Activated CD8-positive, alpha-beta memory T cell treated with anti-CD3 and anti-CD28 coated beads for 1 hour (primary cell): ENCODE measurements at places on chromosomes 16 and 17.

- no peak for DNase-seq
Observed at GRCh38 chr16:68764862-68765261, 27.8 kb downstream of the CDH1 start.

- no peak for DNase-seq
Observed at GRCh38 chr17:16512011-16512410, 20.0 kb upstream of the LRRC75A start.

- DNase-seq, result no peak
Observed at GRCh38 chr16:69397821-69398521, 12.2 kb upstream of the TERF2 start.

GRCh38 chr17:42883802-42884558, 16.6 kb upstream of the G6PC1 start:
- no peak for DNase-seq

- DNase-seq, result no peak
Observed at GRCh38 chr17:76134911-76135809, 5.9 kb downstream of the FOXJ1 start.

GRCh38 chr17:29095439-29095838, 52.5 kb downstream of the PIPOX start:
- DNase-seq, result no peak

DNA sequence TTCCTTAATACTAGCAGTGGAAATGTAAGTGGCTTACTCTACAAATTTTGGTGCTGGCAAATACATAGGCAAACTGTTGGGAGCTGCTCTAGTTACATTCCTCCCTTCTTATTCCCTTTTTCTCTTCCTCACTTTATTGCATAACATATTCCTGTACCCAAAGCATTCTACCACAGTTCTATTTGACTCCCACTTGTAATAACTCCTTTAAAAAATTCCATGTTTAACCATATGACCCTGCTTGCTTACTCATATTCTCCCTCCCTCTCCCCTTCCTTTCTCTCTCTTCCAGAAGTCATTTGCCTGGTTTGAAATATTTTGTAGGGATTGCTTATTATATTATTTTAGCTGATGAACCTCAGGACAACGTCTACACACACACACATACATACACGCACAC, 22.7 kb downstream of the NQO1 start:
- no peak for DNase-seq
